ENCODE measurements at places on chromosomes 13 and 19.

DNA sequence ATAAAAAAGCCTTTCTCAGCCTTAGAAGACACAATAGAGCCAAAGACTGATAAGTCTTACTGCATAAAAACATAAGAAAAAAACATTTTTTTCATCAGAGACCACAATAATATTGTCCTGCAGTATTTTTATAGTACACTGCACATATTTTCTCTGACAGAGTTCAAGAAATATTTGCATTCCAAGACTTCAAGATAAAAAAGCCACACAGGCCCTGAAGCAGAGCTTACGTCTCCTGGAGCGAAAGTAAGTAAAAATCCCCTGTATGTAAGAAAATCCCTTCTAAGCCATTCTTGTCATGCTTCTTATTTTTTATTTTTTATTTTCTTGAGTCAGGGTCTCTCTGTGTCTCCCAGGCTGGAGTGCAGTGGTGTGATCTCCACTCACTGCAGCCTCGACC lies 755.9 kb downstream of the LIG4 start:
- DNase-seq = no peak

DNA sequence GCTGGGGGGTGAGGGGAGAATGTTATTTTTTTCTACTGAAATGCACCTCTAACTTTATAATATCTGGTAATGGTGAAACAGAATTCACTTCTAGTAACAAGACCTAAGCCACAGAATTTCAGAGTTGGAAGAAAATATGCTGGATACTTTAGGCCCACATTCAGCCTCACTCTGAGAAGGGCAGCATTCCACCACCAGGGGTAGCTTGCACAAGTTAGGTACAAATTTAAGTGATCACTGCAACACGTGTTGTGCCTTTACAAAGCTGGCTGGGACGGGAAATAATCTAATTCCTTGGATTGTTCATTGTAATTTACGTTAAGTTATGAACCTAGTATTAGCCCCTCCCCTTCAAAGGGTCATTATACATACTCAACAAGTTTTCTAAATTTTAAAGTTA lies 192.3 kb downstream of the RGCC start:
- DNase-seq = no peak

DNA sequence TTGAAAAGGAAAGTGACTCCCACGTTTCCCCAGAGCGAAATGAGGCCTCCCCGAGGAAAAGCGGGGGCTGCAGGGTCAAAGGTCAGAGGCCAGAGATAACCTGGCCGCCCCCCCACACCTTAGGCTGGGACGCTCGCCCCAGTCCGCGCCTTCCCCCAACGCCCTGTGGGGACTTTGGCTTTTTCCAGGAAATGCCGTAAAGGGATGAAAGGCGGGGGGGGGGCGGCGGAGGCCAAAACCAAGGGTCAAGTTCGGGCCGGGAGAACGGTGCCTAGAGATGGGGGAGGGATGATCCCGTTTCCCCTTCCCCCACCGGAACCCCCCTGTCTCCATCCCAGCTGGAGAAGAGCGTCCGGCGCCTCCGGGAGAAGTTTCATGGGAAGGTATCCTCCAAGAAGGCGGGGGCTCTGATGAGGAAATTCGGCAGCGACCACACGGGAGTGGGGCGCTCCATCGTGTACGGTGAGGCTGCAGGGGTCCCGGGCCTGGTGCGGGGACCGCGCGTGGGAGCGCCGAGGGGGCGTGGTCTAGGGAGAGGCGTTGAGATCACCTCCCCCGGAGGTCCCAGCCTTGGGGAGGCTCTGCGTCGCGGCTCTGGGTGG lies 575 bp downstream of the SHFL start:
- DNase-seq = no peak

DNA sequence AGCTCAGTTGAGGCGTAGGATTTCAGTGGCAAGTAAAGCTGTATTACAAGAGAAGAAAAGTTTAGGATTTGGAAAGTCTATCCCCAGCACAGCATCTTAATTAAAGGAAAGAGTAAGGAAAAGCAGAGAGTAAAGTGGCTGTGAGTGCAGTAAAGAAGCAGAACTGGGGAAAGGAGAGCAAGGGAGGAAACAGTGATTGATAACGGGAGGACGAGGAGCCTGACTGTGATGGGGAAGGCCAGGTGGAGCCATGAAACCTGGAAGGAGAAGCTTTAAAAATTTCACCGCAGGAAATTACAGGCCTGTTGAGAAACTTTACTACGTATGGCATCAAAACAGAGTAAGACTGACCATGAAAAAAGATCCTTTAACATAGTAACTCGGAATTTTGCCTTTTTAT lies 175.6 kb downstream of the SHISA2 start:
- DNase-seq = no peak

DNA sequence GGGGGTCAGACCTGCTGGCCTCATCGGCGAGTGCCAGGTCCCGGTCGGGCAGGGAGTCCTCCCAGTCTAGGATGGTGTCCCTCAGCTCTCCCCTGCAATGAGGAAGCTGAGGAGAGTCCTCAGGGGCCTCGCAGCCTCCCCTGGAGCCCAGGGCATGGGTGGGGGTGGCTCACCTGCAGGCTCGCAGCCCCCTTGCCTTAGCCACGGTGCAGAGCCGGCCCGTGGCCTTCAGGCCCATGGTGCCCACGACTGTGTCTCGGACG lies 6.8 kb downstream of the SIRT6 start:
- no peak for DNase-seq

DNA sequence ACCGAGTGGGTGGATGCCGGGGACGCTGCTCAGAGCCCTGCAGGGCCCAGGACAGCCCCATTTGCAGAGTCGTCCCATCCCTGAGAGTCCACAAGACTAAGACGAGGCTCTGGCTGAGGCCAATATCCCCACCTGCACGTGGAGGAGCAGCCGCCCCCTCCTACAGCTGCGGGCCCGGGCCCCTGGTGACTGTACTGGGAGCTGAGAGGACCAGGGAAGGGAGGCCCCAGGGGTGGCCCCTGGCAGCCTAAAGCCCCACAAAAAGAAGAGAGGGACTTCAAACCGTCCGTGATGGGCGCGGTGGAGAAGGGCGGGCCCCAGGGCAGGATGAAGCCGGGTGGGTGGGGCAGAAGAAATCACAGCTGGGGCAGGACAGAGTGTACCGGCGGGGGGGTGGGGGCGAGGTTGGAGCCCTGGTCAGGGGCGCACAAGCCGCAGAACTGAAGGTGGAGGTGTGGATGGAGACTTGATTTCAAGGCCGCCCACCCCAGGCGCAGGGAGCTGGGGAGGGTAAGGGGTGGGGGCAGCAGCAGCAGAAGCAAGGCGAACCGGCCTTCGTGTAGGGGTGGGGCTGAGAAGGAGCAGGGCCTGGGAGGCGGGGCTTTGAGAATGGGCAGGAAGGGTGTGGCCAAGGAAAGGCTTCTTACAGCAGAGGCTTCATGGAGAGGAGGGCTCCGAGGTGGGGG lies 12.9 kb downstream of the CFD start:
- no peak for DNase-seq

DNA sequence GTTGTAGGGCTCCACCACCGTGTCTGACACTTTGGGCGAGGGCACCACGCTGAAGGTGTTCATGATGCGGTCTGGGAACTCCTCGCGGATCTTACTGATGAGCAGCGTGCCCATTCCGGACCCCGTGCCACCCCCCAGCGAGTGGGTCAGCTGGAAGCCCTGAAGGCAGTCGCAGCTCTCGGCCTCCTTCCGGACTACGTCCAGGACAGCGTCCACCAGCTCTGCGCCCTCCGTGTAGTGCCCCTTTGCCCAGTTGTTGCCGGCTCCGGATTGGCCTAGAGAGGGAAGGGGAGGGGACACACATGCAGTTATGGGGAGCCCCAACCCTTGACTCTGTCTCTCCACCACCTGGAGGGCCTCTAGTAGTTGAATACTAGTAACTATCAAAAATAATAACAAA lies 6.2 kb downstream of the TUBB4A start:
- no peak for DNase-seq

Measured in hypothalamus (tissue), 51 donors.